ENCODE measurements at places on chromosomes 3 and 15. TPM values are rescaled to one million over a fixed set of nuclear protein-coding genes. Genes with fewer than 3 reads are reported as not detected.

DNA sequence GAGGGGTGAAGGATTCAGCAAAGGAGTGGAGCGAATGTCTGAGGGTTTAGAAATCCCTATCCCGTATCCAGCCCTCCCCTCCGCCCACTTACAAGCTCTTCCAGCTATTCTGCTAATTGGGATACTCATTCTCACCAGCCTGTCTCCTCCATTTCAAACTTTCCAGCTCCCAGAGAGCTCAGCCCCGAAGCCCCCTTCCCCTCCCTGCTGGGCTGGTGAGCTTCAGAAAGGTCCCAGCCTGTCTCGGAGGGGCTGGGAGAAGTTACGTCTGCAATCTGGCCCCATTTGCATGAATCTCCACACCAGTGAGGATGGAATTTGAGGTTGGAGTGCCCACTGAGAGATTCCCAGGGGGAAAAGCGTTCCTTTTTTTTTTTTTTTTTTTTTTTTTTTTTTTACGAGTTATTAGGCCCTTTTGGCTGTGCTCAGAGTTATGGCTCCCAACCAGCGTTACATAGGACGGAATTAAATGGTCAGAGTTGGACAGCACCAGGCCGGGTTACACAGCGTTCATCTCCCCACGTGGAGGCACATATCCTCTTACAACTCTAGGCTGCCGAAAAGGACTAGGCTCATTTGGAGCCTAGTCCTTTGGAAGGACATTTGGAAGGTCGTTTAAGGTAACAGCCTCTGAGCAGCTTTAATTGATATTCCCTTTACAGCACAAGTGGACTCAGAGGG lies 34.6 kb downstream of the FGD5 start:
- DNase-seq, result no peak

GRCh38 chr3:172119266-172119969 lies 80.0 kb downstream of the FNDC3B start:
- no peak for DNase-seq

DNA sequence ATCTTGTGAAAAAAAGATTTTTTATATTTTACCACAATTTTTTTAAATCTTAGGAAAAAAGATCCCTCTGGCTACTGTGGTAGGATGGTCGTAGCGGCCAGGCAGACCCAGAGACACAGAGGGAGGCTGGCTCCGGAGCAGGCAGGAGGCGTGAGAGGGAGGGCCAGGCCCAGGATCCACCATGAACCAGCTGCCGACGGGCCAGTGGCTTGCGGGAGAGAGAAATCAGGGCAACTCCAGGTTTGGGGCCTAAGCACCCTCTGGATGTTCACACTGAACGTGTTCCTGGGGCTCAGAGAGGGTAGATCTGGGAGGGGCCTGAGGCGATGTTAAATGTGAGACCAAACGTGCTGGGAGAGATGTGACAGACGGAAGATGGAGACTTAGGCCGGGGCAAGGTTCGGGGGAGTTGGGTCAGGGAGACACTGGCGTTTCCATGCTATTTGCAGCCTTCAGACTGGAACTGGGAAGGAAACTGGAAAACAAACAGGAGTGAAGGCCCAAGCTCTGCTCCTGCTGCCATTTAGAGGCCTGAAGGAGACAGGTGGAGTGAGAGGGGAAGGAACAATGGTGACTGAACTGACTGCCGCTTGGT lies 1.6 kb upstream of the VILL start:
- DNase-seq, result no peak

- DNase-seq, result peak; percentile 62
These were observed 2.2 kb downstream of the IGF1R start for GRCh38 chr15:98650417-98651035.

- DNase-seq, result no peak
These were observed 15.0 kb downstream of the XCR1 start for GRCh38 chr3:46012246-46012645.

GRCh38 chr3:89165636-89166263 lies 58.3 kb downstream of the EPHA3 start:
- DNase-seq, result no peak

DNA sequence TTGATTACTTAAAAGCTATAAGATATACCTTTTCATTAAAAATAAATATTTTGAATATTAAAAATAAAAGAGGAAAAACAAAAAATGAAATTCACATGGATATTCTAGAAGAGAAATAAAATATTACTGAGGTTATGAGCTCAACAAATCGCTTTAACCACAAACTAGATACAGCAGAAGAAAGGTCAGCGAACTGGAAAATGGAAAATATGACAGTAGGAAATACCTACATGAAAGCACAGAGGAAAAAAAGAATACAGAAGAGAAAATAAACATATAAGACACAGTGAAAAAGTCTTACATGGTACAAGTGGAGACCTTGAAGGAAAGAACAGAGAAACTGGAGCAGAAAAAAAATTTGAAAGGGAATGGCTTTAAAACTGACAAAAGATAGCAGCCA lies 33.2 kb downstream of the SCAPER start:
- no peak for DNase-seq

- DNase-seq, result no peak
These were observed 615 bp downstream of the HES1 start for GRCh38 chr3:194136519-194137007.

DNA sequence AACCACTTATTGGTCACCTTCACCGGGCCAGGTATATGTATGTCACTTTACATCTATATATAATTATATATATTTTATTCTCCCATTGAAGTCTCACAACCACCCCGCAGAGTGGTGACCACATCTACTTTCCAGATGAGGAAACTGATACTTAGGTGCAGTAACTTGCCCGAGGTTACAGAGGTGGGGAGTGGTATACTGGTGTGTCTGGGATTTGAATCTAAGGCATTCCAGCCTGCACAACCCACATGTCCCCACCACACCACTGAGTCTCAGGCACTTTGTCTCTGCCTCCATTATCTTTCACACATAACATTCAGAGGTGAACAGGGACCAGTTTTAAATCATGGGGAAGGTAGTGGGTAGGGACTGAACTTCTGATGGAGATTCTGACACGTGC lies 261.4 kb downstream of the CTNNB1 start:
- no peak for DNase-seq

DNA sequence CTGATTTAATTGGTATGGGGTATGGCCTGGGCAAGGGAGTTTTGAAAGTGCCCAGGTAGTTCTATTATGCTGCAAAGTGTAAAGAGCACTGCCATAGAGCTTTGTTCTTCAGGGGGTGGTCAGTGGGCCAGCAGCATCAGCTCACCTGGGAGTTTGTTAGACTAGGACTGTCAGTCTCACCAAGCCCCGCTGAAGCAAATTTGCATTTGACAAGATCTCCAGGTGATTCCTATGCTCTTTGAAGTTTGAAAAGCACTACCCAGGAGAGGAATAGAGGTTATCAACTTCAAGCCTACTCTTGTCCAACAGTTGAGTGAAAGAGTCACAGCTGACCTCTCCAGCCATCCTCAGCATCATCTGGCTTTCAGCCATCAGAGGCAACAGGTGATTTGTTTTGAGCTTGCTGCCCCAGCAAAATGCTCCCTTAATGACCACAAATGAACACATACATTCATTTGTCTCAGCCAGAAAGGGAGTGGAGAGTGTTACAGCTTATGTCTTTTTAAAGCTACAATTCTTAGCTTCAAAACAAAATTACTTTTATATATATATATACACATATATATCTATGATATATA lies 8.0 kb downstream of the ZSCAN2 start:
- no peak for DNase-seq

DNA sequence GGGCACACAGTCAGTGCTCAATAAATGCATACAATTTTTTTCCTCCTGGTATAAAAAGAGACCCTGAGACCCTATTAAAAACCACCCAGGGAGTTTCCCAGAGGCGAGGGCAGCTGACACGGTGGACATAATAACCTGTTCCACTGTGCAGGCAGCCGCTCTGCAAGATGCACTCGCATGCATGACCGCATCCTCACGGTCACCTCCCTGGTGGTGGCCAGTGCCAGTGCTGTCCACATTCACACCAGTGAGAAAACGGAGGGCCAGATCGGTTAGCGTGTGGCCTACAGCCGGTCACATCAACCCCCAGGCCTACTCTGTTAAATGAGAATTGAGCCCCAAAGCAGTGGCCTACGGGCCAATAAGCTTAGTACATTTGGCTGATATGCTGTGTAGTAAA lies 24.8 kb downstream of the SH3BP5 start:
- DNase-seq, result no peak

- DNase-seq, result no peak
These were observed 156.2 kb upstream of the MEF2A start for GRCh38 chr15:99409560-99409959.

- no peak for DNase-seq
These were observed 163.2 kb downstream of the STT3B start for GRCh38 chr3:31696009-31696297.

- DNase-seq, result no peak
These were observed 7.0 kb downstream of the CHAC1 start for GRCh38 chr15:40960151-40960885.

- no peak for DNase-seq
These were observed 25.9 kb upstream of the UBE2Q2 start for GRCh38 chr15:75817138-75817935.

DNA sequence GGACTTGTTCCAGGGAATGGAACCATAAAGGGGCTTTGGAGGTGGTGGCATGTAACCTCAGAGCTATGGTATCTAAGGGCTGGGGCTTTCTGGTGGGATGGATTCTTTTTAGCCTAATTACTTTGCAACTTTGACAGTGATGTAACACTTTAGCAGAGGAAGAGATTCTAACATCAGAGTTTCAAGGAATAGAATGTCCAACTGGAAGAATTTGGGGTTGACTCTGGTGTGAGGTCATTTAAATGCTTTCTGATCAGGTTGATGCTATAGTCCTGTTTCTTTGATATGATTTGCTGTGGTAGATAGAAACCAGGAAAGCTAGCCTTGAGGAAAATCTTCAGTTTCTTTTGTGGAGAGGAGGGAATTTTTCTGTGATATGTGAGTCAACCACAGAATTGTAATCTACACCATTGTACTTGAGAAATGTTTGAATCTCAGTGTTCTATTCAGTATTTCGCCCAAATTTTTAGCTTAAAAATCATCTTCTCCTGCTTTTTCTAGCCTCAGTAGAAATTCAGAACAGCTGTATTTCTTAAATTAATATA lies 40.0 kb downstream of the ATP2C1 start:
- no peak for DNase-seq

DNA sequence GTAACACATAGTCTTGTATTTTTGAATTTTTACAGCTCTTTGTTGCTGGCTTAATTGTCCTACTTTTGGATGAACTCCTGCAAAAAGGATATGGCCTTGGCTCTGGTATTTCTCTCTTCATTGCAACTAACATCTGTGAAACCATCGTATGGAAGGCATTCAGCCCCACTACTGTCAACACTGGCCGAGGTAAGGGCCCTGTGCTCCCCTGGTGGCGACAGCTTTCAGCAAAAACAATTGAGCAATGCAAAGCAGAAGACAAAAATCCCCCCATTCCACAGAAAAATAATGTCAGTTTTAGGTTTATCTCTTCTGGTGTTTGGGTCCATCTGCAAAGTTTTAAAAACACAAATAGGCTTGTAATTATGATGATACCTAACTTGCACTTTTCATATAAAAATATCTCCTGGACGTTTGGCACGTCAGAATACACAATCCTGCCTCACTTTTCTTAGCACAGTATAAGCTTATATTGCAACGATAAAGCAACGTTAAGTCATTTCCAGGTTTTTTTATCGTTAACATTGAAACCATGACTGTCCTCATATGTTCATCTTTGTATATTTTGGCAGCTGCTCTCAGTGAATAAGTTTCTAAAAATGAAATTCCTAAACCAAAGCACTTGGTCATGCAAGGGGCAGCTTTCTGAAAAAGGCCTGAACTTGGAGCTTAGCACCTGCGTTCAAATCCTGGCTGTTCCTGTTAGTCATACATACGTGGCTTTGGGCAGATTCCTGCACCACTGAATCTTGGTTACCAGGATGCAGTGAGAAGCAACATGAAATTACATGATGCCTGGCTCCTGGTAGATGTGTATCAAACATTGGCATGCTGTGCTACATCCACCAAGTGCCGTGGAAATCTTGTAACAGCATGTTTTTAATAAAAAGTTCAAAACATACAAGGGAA lies 8.5 kb downstream of the SEC61A1 start:
- no peak for DNase-seq

The LOXL1 gene
- 68.0 TPM for polyA plus RNA-seq

The CX3CR1 gene
- 3.9 TPM for polyA plus RNA-seq

The SPINK8 gene
- polyA plus RNA-seq, result 0.95 TPM

The FSTL1 gene
- polyA plus RNA-seq, result 470 TPM

The PRR23B gene
- polyA plus RNA-seq, result not detected

The GNB4 gene
- polyA plus RNA-seq, result 23.9 TPM

The POMGNT2 gene
- polyA plus RNA-seq, result 23.2 TPM

The PLAAT1 gene
- 3.6 TPM for polyA plus RNA-seq

Data from renal pelvis (tissue), 12 donors.